ENCODE measurements at places on chromosomes 4 and X. TPM values are rescaled to one million over a fixed set of nuclear protein-coding genes. Genes with fewer than 3 reads are reported as not detected.

The SSX3 gene
- not detected for total RNA-seq

GRCh38 chr4:172356016-172356415 lies 542.8 kb downstream of the GALNTL6 start:
- DNase-seq = no peak

The OTUD6A gene
- not detected for total RNA-seq

- no peak for DNase-seq
Measured at GRCh38 chr4:145044341-145044740, 53.7 kb downstream of the ANAPC10 start.

- DNase-seq = no peak
Measured at GRCh38 chr4:5928274-5928673, 35.4 kb upstream of the CRMP1 start.

Measured in OCI-LY7 (cell line).